Naive thymus-derived CD4-positive, alpha-beta T cell (primary cell): ENCODE measurements at places on chromosomes 13 and 19. TPM values are rescaled to one million over a fixed set of nuclear protein-coding genes. Genes with fewer than 3 reads are reported as not detected.

ELANE gene
- polyA plus RNA-seq: not detected

GRCh38 chr13:65149687-65150086, 2080.4 kb downstream of the PCDH9 start:
- no peak overlapping the region for H3K4me3 ChIP-seq
- H3K27me3 ChIP-seq: no peaks in the 10 kb centered on the region
- H3K27ac ChIP-seq: no peak overlapping the region
- H3K36me3 ChIP-seq: no peaks in the 10 kb centered on the region
- no peak for DNase-seq

GRCh38 chr19:44891016-44891882, at the start of gene TOMM40:
TSS of gene TOMM40 (plus strand) at chr19:44891254. CDS start at chr19:44891416, 162 bp downstream.
- peak within 1 kb of the TSS; percentile 84 for H3K27ac ChIP-seq
- peaks cover 10% of the 10 kb centered on the region for H3K4me1 ChIP-seq
- peaks cover 40% of the 10 kb centered on the region for H3K36me3 ChIP-seq
- DNase-seq: peak; percentile 29
- no peaks in the 10 kb centered on the region for H3K27me3 ChIP-seq

DNA sequence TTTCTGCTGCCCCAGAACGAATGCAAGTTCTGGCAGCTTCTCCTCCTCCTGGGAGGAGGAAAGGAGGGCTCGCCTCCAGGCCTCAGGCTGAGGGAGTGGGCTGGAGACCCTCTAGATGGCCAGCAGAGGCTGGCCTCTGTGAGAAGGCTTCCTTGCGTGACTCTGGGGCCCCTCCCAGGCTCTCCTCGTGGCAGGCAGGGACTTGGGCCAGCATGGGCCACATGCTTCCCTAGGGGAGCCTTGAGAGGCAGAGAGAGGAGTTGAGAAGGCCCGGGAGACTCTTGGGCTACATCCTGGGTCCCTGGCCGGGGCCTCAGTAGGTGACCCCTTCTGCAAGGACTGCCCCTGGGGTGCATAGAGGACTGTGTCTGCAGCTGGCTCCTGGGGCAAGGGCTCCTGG, 25.9 kb downstream of the LYL1 start:
- no peak overlapping the region for H3K4me3 ChIP-seq
- no peaks in the 10 kb centered on the region for H3K27me3 ChIP-seq
- H3K27ac ChIP-seq: no peak overlapping the region
- no peaks in the 10 kb centered on the region for H3K36me3 ChIP-seq
- no peak for DNase-seq
- no peaks in the 10 kb centered on the region for H3K4me1 ChIP-seq

DNA sequence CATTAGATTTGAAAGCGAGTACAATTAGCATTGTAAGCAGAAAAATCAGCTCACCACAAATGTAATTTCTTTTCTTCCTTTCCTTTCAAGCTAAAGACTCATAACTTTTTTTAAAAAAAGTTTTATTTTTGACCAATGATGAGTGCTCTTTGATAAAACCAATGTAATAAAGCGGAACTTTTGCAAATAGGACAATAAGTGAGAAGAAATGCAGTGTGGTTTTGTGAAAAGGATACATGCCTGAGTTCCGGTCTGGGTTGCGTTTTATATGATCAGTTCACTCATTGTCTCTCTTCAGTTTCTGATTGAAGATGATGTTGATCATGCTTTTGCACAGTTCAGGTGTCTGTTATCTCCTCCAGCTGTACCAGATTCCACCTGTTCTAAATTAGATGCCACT, 274.4 kb downstream of the KLF12 start:
- H3K36me3 ChIP-seq: no peaks in the 10 kb centered on the region
- no peak overlapping the region for H3K4me3 ChIP-seq
- H3K27me3 ChIP-seq: no peaks in the 10 kb centered on the region
